Skin of body (tissue), 3 donors: ENCODE measurements at places on chromosomes 2 and 18. TPM values are rescaled to one million over a fixed set of nuclear protein-coding genes. Genes with fewer than 3 reads are reported as not detected.

- no peak for DNase-seq
These were observed 30.4 kb downstream of the RNF138 start for GRCh38 chr18:32122039-32122438.

RTTN gene
- total RNA-seq: 27.1 TPM

- peak; percentile 50 for DNase-seq
These were observed 190.4 kb downstream of the SNTG2 start for GRCh38 chr2:1141079-1141478.

- DNase-seq: no peak
These were observed 78.4 kb downstream of the KANSL1L start for GRCh38 chr2:210092791-210093190.

MOB1A gene
- total RNA-seq: 71.2 TPM

- DNase-seq: peak; percentile 34
These were observed 207.5 kb downstream of the SPP2 start for GRCh38 chr2:234257859-234258561.

RIT2 gene
- total RNA-seq: not detected

GMCL1 gene
- total RNA-seq: 21.5 TPM

ANKRD62 gene
- not detected for total RNA-seq

DNA sequence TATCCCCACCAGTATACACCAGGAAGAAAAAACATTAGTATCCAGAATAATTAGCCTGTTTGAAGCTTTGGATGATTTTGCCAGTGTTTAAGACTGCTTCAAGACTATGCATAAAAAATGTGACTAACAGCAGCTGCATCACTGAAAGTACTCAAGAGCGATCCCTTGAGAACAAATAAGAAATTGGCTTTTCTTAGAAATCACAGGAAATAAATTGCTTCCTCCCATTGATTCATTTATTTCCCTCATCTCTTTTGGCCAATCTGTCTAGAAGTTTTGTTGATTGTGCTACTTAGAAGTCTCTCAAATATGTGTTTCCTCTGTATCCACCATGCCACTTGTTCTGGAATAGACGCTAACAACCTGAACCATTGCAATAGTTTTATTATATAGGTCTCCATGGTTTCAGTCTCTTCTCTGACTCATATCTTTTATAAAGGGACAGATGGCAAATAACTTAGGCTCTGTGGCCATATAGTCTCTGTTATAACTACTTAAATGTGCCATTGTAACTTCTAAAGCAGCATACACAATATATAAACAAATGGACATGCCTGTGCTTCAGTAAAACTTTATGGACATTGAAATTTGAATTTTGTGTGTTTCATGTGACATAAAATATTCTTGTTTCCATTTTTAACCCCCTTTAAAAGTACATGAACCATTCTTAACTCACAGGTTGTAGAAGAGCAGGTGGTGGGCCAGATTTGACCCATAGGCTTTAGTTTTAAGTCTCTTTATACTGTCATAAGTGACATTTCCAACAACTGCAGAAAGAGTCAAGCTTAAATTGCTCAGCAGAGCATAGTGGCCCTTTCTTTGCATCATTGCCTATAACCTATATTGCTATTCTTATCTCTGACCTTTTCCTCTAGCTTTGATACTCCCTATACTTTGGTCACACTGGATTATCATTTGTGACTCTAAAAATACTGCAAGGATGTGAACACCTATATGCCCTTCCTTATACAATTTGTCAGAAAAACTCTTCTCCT lies 123.9 kb downstream of the MC4R start:
- no peak for DNase-seq

RAB17 gene
- 0.59 TPM for total RNA-seq

NEDD4L gene
- 40.1 TPM for total RNA-seq

- DNase-seq: no peak
These were observed 251.8 kb downstream of the ZEB2 start for GRCh38 chr2:144268036-144268678.

- DNase-seq: no peak
These were observed 20.4 kb downstream of the FAM178B start for GRCh38 chr2:96965781-96966514.

ACVR2A gene
- total RNA-seq: 52.9 TPM

- no peak for DNase-seq
These were observed 31.6 kb upstream of the VWC2L start for GRCh38 chr2:214379227-214379626.

DNA sequence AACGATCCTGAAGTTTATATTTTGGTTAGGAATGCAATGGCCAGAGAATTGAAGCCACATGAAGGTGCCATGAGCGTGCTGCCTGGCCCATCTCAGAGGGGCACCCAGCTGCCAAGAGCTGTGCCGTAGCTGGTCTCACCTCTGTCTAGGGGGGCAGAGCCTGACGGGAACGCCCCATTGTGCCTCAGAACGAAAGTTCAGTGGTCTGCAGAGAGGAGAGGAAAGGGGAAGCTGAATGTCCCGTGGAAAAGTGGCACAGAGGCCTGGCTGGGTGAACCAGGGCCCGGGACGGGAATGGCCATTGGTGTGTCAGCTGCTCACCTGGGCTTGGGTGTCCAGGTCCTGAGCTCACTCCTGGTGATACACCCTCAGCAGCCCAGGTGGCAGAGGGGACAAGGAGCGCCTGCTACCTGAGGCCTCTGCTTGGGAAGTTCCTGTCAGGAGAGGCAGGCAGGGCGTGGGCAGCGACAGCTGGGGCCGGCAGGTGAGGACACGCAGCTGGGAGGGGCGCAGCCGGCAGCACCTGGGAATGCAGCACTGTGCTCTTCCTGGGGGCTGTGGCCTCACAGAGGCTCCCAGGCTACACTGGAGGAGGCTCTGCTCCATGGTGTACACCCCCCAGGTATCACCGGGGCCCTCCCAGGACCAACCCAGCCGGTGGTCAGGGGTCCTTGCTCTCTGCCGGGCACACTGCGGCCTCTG lies 67.3 kb downstream of the PARD6G start:
- DNase-seq: no peak

GKN1 gene
- total RNA-seq: not detected

DNA sequence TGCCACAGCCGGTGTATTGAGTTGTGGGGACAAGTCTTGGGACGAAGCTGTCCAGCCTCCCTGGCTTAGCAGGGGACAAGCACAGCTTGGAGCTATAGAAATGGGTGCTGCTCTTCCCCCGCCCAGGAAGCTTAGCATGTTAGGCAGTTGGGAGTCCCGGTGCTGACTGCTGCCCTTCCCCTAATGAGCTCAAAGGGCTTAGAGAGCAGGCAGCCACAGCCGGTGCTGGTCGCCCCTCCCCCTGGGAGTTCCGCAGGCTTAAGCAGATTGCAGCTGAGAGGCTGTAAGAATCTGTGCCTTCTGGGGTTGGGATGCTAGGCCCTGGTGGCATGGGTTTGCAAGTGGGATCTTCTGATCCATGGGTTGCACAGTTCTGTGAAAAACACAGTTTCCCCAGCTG lies 237.3 kb downstream of the DCDC2C start:
- DNase-seq: no peak

DNA sequence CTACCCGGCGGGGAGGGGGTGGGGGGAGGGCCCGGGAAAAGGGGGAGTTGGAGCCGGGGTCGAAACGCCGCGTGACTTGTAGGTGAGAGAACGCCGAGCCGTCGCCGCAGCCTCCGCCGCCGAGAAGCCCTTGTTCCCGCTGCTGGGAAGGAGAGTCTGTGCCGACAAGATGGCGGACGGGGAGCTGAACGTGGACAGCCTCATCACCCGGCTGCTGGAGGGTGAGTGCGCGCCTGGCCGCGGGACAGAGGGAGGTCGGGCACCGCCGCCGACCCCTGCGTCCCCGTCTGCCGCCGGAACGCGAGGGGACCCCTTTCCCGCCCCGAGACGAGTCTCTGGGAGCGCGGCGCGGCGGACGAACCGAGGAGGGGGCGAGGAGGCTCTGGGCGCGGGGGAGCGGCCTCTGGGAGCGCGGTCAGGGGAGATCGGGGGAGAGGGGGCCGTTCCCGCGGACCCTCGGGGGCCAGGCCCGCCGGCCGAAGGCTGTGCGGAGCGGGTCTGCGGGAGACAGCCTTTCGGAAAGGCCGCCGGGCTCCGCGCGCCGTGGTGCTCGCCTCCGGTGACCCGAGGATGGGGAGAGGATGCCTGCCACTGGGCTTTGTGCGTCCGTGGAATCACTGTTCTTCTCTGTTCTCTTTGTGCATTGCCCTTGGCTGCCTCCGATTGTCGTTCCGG lies 463 bp downstream of the PPP1CB start:
- no peak for DNase-seq

DNA sequence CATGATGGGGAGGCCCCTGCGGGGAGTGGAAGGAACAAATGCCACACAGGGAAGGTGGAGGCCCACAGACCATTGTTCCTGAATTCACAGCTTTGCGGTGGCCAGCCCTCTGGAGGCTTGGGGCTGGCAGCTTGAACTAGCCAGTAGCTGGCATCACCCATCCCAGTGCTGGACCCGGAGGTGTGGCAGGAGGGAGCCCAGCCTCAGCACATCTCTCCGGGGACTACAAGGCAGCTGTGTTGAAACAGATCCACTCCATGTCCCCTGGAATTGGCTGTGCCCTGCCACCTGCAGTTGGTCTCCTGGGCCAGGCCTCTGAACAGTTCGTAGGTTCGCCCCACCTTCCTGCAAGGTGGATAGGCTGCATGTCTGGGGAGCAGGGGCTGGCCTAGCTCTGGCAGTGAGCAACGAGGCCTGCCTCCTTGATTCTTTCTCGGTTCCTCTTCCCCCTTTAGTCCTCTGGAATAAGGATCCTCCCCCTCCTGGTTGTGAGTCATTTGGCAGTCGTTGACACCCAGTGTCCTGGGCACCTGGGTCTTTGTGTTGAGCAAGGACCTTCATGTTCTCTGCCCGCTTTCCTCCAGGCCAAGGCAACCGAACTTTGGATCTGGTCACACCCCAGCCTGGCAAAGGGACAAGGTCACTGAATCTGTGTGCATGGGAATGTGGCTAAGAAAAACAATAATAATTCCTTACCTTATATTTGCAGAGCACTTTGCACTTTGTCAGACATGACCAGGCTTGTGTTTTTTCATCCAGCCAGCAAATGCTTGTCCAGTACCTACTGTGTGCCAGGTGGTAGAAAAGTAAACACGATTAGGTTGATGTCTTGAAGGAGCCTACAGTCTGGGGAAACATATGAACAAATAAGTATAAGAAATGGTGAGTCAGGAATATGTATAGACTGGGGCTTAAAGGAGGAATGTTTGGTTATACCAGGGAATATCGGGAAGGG lies 55.0 kb upstream of the MCFD2 start:
- DNase-seq: peak; percentile 7

- DNase-seq: no peak
These were observed 10.4 kb downstream of the CAVIN2 start for GRCh38 chr2:191836471-191836852.

ELMOD3 gene
- total RNA-seq: 19.0 TPM

GRP gene
- 2.4 TPM for total RNA-seq

DNA sequence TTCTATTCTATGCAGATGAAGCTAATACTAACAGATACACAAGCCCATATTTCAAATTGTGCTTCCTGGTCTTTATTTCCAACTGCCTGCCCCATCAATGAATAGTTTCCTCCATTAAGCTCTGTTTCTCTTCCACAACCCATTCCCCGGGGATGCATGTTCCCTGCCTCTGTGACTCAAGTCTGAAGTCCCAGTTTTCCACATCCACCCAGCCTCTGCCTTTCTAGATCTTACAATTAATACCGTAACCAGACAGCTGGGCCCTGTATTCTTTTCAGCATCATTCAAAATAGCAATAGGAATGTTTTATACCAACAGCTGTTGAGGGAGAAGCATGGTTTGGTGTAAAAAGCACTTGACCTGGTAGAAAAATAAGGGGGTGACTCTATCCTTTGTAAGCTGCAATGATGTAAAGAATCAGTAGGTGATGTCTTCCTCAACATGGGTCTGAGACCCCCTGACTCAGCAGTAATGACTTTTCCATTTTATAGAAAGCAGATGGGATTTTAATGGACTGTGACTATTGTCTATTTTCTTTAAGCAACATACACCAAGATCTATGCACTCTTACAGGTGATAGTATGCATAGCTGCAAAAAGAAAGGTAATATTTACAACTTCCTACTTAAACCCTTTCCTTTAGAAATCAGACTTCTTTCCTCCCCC lies 46.1 kb upstream of the DAPL1 start:
- DNase-seq: no peak

SNORC gene
- 0.30 TPM for total RNA-seq

IL1F10 gene
- total RNA-seq: 2.7 TPM

GRCh38 chr18:23207994-23208393 lies 72.7 kb downstream of the CABLES1 start:
- no peak for DNase-seq

- no peak for DNase-seq
These were observed 14.9 kb downstream of the IL1B start for GRCh38 chr2:112821682-112822081.

- DNase-seq: no peak
These were observed 246.1 kb upstream of the CYRIA start for GRCh38 chr2:16911746-16912145.

DNA sequence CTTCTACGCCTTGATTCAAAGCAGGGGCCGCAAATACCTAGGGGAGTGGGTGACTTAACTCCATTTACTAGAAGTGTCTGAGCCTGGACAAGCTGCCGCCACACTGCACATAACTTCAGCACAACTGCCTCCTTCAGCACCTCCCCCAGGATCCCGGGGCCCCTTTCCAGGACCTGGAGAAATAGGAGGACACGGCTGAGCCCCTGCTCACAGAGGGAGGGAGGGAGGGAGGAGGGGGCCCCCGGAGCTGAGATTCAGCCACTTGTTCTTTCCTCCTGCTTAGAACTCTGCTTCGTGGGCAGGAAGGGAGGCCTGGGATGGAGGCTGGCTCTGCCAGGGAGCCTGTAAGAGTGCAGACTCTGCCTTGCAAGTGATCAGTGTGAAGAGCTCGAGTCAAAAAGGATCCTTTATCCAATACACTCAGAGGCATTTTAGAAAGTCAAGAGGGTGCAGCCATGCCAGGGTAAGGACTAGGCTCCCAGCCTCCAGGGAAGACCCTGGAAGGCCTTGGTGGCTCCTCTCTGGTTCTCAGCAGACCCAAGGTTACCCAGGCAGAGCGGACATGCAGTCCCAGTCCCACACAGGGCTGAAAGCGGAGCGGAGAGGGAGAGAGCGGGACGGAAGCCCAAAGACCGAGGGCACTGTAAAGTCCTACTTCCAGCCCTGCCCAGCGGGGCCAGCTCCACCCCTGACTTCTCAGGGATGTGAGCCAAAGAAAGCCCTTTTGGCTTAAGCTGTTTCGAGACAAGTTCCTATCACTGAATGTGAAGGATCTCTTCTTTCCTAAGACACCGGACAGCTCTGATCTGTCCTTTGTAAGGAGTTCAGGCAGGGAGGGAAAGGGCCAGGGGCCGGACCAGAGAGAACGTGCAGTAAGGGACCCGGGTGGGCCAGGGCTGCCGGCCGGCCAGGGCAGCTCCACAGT lies 8.6 kb upstream of the ARMC9 start:
- no peak for DNase-seq
